Stomach (tissue), 19 donors: ENCODE measurements at places on chromosomes 13 and 19.

DNA sequence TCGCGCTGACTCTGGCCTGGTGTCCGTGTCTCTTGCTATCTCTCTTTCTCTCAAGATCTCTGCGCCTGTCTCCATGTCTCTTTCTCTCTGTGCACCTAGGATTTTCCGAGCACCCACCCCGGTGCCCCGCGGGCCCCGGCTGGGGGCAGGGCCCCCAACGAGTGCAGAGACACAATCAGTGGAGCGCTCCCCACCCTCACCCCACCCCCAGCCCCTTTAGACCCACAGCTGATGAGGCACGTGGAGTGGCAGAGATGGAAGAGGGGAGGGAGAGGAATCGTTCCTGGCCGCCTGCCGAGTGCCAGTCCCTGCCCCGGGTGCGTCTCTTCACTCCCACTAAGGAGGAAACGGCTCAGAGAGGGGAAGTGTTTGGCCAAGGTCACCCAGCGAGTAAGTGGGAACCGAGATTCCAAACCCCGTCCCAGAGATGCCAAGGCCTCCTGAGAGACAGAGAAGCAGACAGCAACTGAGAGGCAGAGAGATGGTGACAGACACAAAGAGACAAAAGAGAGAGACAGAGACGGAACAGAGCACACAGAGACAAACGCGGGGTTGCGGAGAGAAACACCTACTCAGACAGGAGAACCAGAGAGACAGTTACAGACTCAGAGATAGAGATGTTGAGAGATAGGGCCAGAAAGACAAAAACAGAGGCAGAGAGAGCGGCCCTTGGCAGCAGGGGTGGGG is 626 bp upstream of the BCL3 start:
- peak; percentile 69 for DNase-seq

GRCh38 chr19:45477186-45477585 is 9.4 kb downstream of the FOSB start:
- DNase-seq: no peak

- DNase-seq: no peak
These were observed 27.0 kb downstream of the MTRF1 start for GRCh38 chr13:41236369-41236768.

DNA sequence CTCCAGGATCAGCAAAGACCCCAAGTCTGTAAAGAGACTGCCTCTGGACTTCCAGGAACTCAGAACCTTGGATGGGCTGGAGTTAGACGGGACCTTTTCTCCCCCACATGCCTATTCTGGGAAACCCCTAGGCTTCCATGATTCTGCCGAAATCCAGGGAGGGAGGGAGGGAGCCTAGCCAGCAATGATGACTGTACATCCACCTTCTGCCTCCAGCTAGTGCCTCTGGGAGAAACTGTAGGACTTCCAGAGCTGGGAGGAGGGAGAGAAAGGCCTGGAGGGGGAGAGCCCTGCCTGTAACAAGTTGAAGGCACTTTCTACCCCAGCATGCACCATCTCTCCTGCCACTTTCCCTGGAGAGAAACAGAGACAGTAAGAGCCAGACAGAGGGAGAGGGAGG is 6.0 kb upstream of the HAS1 start:
- DNase-seq: no peak

DNA sequence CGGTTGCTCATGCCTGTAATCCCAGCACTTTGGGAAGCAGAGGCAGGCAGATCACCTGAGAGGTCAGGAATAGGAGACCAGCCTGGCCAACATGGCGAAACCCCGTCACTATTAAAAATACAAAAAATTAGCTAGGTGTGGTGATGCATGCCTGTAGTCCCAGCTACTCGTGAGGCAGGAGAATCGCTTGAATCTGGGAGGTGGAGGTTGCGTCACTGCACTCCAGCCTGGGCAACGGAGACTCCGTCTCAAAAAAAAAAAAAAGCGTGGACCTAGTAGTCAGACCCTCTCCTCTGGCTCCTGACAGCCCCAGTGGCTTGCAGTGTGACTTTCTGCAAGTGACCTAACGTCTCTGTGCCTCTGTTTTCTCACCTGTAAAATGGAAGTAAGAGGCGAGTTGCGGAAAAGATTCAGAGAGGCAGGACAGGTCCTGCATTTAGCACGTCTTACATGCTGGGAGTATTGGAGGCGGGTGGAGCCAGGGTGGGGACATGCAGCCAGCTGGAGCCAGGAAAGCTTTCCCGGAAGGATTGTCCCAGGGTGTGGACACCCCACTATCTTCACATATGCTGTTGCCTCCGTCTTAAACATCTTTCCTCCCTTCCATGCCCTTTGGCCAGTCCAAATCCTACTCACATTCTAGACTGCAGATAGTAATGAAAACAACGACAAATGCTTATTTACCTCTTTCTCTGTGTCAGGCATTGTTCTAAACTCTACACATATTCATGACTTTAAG is 2.9 kb downstream of the TUBB4A start:
- no peak for DNase-seq

- DNase-seq: no peak
These were observed 75.3 kb upstream of the GPC6 start for GRCh38 chr13:93151277-93151676.

GRCh38 chr19:45492627-45493470 is 4.0 kb downstream of the RTN2 start:
- no peak for DNase-seq

GRCh38 chr19:2850256-2850925 is 9.1 kb downstream of the ZNF555 start:
- DNase-seq: no peak

DNA sequence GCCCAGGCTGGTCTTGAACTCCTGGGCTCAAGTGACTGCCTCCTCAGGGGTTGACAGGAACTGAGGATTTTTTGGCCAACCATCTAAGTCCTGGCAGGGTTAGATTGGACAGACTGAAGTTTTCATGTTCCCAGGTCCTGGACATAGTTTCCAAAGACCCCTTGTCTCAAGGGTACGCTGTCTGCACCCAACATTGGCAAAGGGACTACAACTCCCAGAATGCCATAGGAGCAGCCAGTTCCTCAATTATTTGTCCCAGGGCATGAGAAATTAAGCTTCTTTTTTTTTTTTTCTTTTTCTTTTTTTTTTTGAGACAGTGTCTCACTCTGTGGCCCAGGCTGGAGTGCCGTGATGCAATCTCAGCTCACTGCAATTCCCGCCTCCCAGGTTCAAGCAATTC is 6.9 kb downstream of the GYS1 start:
- no peak for DNase-seq

- DNase-seq: no peak
These were observed 1151.9 kb downstream of the SLITRK5 start for GRCh38 chr13:88823114-88823513.

DNA sequence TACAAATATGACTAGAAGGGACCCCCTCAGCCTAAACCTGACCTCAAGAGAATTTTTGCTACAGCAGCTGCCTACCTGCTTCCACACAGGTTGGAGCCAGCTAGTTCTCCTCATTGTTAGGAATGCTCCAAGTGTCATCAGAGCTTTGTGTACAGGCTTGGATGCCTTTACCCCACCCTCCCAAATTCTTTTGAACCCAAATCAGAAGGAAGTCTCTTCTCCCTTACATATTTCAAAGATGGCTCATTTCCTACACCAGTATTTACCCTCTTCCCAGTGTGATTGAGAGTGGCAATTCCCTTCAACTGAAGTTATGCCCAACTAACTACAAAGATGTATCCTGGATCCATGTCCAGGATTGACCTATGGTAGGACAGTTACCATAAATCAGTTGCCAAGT is 323.2 kb downstream of the OXGR1 start:
- no peak for DNase-seq
